ENCODE measurements at places on chromosomes 6 and 20. TPM values are rescaled to one million over a fixed set of nuclear protein-coding genes. Genes with fewer than 3 reads are reported as not detected.
A peak's percentile ranks its signal among the peaks of the same experiment; 100 is the strongest.

Gene MOCS1
- 17.9 TPM for total RNA-seq

Gene LRRC73
- 20.1 TPM for total RNA-seq

Gene CALHM5
- 2.0 TPM for total RNA-seq

Gene DACT2
- total RNA-seq, result 2.0 TPM

Gene RSPO3
- 0.06 TPM for total RNA-seq

Gene LTB
- not detected for total RNA-seq

Gene FOXF2
- 4.7 TPM for total RNA-seq

Gene PI3
- not detected for total RNA-seq

Gene KCNB1
- 4.6 TPM for total RNA-seq

Gene IRF4
- 3.7 TPM for total RNA-seq

- no peaks in the 10 kb centered on the region for H3K27me3 ChIP-seq
- H3K27ac ChIP-seq, result no peak overlapping the region
- no peaks in the 10 kb centered on the region for H3K4me1 ChIP-seq
- H3K4me3 ChIP-seq, result no peak overlapping the region
- H3K36me3 ChIP-seq, result no peaks in the 10 kb centered on the region
Measured at GRCh38 chr20:45069261-45069660, 31.7 kb downstream of the KCNS1 start.

- no peak for DNase-seq
- no peak overlapping the region for H3K27ac ChIP-seq
- no peak overlapping the region for H3K4me3 ChIP-seq
- no peaks in the 10 kb centered on the region for H3K36me3 ChIP-seq
- no peaks in the 10 kb centered on the region for H3K4me1 ChIP-seq
- H3K27me3 ChIP-seq, result no peaks in the 10 kb centered on the region
Measured at GRCh38 chr6:81054036-81054435, 698.4 kb downstream of the TENT5A start.

DNA sequence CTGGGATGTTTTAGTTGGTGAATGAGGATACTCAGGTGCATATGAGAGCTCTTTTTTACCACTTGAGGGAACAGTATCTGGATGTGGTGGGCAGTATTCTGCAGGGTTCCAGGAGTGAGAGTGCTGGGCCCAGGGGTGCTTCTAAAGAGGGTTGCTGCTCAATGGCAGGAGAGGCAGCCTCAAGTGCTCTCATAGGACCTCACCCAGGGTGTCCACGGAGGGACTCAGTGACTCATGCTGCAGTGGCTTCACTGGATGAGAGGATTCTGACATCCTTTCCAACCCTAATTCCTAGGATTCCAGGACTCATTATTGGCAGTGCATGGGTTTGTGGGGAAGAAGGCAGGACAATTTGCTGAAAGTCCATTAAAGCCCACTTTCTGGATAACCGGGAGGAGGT lies 176.6 kb upstream of the FERMT1 start:
- DNase-seq, result no peak
- H3K36me3 ChIP-seq, result no peaks in the 10 kb centered on the region
- H3K27me3 ChIP-seq, result no peaks in the 10 kb centered on the region
- H3K27ac ChIP-seq, result no peak overlapping the region

- peak overlapping the region; percentile 40 for H3K4me3 ChIP-seq
- peaks cover 34% of the 10 kb centered on the region for H3K4me1 ChIP-seq
- no peaks in the 10 kb centered on the region for H3K27me3 ChIP-seq
- H3K36me3 ChIP-seq, result no peaks in the 10 kb centered on the region
- no peak overlapping the region for H3K27ac ChIP-seq
Measured at GRCh38 chr20:62816031-62816883, 593 bp upstream of the COL9A3 start.

DNA sequence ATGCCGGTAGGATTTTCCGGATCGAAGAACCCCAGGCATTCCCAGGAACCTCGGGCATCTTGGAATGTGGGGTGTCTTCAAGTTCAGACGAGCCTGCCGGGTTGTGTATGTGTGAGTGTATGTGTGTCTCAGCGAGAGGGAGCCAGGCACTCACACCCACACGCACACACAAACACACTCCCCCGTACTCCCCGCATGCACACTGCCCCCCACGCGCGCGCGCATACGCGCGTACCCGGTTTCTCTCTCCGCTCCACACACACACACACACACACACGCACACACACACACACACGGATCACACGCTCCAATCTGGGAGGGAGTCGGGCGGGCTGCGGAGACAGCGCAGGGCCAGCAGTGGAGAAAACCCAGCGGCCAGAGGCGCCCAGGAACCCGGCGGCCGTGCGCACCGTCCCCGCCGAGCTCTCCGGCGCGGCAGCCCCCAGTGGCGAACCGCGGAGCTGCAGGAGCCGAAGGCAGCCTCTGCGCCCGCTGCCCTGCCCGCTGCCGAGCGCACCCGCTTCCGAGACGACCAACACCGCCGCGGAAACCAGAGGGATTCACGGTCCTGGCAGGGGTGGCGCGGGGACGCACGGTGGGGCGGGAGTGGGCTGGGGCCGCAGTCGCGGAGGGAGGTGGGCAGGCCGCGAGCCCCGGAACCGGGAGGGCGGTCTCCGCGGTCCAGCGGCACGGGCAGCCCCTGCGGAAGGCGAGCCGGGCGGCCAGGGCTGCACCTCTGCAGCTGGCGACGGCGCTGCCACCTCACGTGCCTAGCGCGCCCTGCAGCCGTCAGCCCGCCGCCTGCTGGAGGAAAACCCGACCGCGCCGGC lies at the start of gene LRFN2:
Gene LRFN2, minus strand, starts transcription at position 125 of the 830 bp plus-strand sequence.
- peak; percentile 72 for DNase-seq
- H3K36me3 ChIP-seq, result no peaks in the 10 kb centered on the region
- no peak within 1 kb of the TSS for H3K27ac ChIP-seq
- H3K4me3 ChIP-seq, result peak within 1 kb of the TSS; percentile 48
- H3K4me1 ChIP-seq, result peaks cover 7% of the 10 kb centered on the region

- H3K4me1 ChIP-seq, result no peaks in the 10 kb centered on the region
- no peak for DNase-seq
- H3K4me3 ChIP-seq, result no peak overlapping the region
- H3K27me3 ChIP-seq, result no peaks in the 10 kb centered on the region
- H3K27ac ChIP-seq, result no peak overlapping the region
Measured at GRCh38 chr6:89242574-89243330, 25.6 kb upstream of the GABRR1 start.

GRCh38 chr6:149138699-149139294 lies 178.7 kb upstream of the TAB2 start:
- H3K4me3 ChIP-seq, result no peak overlapping the region
- H3K27ac ChIP-seq, result no peak overlapping the region
- H3K27me3 ChIP-seq, result no peaks in the 10 kb centered on the region
- no peaks in the 10 kb centered on the region for H3K4me1 ChIP-seq
- DNase-seq, result no peak

DNA sequence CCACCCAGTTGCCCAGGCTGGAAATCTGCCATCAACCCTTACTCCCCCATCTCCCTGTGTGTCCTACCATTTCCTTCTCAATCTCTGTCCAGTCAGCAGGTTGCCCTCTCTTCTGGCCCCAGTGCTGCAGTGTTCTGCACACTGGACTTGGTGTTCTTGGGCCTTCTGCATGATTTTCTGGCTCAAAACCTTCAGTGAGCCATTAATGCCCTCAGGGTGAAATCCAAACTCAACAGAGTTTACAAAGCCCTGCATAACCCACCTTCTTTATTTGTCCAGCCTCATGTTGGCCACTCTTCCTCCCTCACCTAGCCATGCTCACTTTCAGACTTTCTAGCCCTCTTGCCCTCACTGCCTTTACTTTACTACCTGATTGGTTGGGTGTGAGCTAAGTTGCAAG lies 5.0 kb upstream of the GSTA3 start:
- no peak overlapping the region for H3K4me3 ChIP-seq
- no peak overlapping the region for H3K27ac ChIP-seq
- H3K36me3 ChIP-seq, result no peaks in the 10 kb centered on the region
- H3K4me1 ChIP-seq, result peaks cover 14% of the 10 kb centered on the region
- no peaks in the 10 kb centered on the region for H3K27me3 ChIP-seq
- no peak for DNase-seq

- no peaks in the 10 kb centered on the region for H3K36me3 ChIP-seq
- no peak overlapping the region for H3K27ac ChIP-seq
- H3K27me3 ChIP-seq, result no peaks in the 10 kb centered on the region
- DNase-seq, result no peak
Measured at GRCh38 chr6:54830216-54830615, 16.4 kb upstream of the FAM83B start.

DNA sequence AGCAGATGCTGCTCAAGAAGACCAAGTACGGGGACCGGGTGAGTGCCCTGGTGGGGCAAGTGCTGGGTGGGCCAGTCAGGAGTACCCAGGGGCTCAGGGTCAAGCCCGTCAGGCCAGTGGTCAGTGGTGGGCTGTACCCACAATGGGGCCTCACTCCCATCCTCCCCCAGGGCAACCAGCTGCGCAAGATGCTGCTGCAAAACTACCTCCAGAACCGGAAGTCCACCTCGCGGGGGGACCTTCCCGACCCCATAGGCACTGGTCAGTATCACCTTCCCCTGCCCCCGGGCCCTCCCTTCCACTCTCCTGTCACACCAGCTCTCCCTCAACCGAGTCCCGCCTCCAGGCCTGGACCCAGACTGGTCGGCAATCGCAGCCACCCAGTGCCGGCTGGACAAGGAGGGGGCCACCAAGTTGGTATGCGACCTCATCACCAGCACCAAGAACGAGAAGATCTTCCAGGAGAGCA lies 27.0 kb downstream of the UQCC2 start:
- H3K27ac ChIP-seq, result peak overlapping the region; percentile 37
- DNase-seq, result no peak
- no peaks in the 10 kb centered on the region for H3K27me3 ChIP-seq
- no peak overlapping the region for H3K4me3 ChIP-seq
- H3K36me3 ChIP-seq, result no peaks in the 10 kb centered on the region

DNA sequence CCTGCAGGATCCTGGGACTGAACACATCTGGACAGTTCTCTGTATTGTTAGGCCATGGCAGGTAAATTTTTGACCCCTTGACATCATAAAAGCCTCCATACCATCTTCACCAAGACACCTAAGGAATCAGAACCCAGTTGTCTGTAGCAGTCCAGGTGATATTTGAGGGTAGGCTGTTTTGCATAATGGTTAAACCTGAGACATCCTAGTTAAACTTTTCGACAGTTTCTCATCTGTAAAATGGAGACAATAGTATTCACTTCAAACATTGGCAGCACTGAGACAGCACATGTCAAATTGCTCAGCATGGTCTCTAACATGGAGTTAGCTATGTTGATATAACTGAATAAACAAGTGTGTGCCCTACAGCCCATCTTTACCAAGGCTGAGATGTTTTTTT lies 24.8 kb downstream of the C6orf62 start:
- no peak overlapping the region for H3K4me3 ChIP-seq
- H3K4me1 ChIP-seq, result no peaks in the 10 kb centered on the region

DNA sequence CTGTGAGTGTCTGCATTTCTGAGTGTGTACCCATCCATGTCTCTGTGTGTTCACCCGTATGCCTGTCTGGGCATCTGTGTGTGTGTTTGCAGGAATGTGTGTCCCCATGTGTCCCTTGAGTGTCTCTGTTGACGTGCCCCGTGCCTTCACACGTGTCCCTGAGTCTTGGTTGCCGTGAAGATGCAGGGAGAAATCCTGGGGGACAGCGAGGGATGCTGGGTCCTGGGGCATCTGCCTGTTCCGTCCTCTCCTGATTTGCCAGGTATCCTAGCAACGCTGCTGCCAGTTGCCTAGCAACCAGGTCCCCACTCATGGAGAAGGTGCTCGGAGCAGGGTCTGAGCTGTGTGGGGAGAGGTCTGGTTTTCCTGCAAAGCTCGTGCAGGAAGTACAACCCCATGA lies 6.0 kb upstream of the LKAAEAR1 start:
- H3K27ac ChIP-seq, result no peak overlapping the region
- no peak for DNase-seq

DNA sequence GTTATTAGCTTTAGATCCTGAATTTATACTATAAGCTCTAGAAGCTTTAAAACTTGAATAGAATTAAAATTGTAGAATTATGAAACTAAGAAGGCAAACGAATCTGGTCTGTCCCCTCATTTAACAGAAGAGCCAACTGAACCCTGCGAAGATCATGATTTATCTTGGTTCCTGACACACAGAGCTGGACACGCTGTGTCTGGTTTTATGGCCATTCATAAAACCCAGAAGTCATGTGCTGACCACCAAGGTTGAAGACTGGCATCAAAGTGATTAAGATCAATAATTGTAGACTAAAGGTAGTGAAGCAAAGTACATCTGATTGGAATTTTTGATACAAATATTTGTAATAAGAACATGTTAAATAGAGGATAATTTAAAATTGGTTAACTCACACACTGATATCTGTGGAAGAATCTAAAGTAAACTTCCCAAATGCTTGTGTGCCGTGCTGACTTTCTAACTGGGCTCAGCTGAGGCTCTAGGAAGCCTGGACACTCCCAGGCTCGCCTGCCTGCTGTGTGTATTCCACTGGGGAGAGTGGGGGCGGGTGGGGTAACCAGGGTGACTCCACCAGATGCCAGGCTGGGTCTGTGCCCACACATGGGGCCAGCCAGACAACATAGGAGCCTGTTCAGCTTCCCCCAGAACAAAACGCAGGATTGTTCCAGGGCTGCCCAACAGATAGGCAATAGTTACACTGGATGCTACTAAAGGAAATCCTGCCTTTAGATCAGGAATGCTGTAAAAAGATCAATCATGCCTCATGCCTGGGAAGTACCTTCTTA lies 42.1 kb upstream of the SLC22A3 start:
- H3K36me3 ChIP-seq, result no peaks in the 10 kb centered on the region
- H3K27me3 ChIP-seq, result no peaks in the 10 kb centered on the region
- H3K27ac ChIP-seq, result no peak overlapping the region
- no peak overlapping the region for H3K4me3 ChIP-seq

GRCh38 chr6:42507195-42507594 lies 55.5 kb upstream of the TRERF1 start:
- H3K4me3 ChIP-seq, result no peak overlapping the region
- DNase-seq, result no peak
- H3K27ac ChIP-seq, result no peak overlapping the region
- H3K27me3 ChIP-seq, result no peaks in the 10 kb centered on the region
- H3K4me1 ChIP-seq, result no peaks in the 10 kb centered on the region

- H3K27ac ChIP-seq, result no peak overlapping the region
- H3K4me1 ChIP-seq, result no peaks in the 10 kb centered on the region
- peak; percentile 45 for DNase-seq
Measured at GRCh38 chr6:117919775-117920729, 13.0 kb downstream of the SLC35F1 start.

- peaks cover 2% of the 10 kb centered on the region for H3K4me1 ChIP-seq
- H3K27me3 ChIP-seq, result no peaks in the 10 kb centered on the region
- DNase-seq, result peak; percentile 45
Measured at GRCh38 chr20:50409495-50409894, 100.7 kb upstream of the PTPN1 start.

GRCh38 chr6:129875610-129876520 lies 14.8 kb upstream of the TMEM244 start:
- no peak overlapping the region for H3K4me3 ChIP-seq
- no peak overlapping the region for H3K27ac ChIP-seq
- no peaks in the 10 kb centered on the region for H3K4me1 ChIP-seq
- no peaks in the 10 kb centered on the region for H3K36me3 ChIP-seq
- DNase-seq, result no peak

DNA sequence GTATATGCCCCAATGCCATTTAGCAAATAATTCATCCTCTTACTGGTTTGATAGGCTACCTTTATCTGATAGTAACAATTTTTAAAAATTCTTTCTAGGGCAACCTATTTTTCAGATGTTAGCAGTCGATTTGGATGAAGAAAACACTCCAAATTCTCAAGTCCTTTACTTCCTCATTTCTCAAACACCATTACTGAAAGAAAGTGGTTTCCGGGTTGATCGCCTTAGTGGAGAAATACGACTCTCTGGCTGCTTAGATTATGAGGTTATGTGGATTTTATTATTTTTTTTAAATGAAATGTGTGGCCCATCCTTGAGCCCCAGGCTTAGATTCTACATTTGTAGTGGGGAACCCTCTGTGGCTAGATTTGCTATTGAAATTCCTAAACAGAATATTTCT lies 26.3 kb downstream of the CDH26 start:
- no peaks in the 10 kb centered on the region for H3K36me3 ChIP-seq
- no peak overlapping the region for H3K27ac ChIP-seq
- H3K4me3 ChIP-seq, result no peak overlapping the region
